ENCODE measurements at places on chromosomes 1 and 21. TPM values are rescaled to one million over a fixed set of nuclear protein-coding genes. Genes with fewer than 3 reads are reported as not detected.
A peak's percentile ranks its signal among the peaks of the same experiment; 100 is the strongest.

GRCh38 chr1:145944532-145944931 is 13.3 kb downstream of the LIX1L start:
- DNase-seq = no peak

DNA sequence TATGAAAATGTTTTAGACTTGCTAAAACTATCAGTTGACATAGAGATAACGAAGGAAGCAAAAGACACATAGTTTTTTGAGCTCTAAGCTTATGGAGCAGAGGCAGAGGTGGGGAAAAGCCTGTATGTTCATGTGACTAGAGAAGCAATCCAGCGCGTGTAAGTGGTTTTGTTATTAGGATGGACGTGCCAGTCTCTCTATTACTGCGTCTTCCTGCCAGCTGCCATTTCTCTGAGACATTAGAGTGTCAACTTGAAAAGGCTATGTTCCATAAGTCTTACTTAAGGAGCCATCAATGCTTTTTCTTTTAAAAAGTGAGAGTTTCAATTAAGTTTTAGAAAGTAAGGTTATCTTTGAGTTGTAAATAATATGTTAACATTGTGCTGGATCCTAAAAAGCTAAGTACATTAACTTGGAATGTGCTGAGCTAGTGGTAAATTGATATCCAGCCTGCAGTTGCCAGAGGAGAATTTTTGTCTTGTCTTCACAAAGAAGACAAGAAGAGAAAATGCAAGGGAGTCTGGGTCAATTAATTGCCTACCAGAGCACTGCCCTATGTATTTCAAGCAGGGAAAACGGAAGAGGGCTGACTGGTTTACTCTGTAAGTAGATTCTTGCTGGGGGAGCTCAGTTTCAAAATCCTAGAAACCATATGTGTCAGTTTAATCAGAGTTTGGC is 161.8 kb upstream of the B3GALT2 start:
- DNase-seq = no peak

GRCh38 chr1:59673573-59674450 is 140.9 kb upstream of the HOOK1 start:
- no peak for DNase-seq

GRCh38 chr1:45393718-45394302 is 53.6 kb upstream of the MUTYH start:
- DNase-seq = peak; percentile 35

DNA sequence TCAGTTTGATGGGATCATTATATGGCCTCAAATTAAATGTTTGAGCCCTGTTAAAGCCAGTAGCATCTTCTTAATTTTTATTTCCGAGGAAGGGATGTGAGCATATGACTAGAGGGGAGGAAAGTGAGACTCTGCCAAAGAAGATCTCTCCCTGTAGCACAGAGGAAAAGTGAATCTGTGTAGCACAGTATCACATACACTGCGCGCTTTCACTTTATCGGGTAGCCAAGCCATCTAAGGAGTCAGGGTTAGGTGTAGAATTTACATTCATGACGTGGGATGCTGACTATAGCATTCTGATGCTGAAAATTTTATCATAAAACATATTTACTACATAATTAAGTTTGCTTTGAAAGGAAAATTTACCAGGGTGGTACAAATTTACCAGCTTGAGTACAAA is 24.0 kb downstream of the LRRC8D start:
- peak; percentile 60 for DNase-seq

- DNase-seq = no peak
These were observed 91.2 kb downstream of the TGFB2 start for GRCh38 chr1:218436346-218436745.

- peak; percentile 75 for DNase-seq
These were observed 9.5 kb downstream of the JAK1 start for GRCh38 chr1:64956733-64957441.

DNA sequence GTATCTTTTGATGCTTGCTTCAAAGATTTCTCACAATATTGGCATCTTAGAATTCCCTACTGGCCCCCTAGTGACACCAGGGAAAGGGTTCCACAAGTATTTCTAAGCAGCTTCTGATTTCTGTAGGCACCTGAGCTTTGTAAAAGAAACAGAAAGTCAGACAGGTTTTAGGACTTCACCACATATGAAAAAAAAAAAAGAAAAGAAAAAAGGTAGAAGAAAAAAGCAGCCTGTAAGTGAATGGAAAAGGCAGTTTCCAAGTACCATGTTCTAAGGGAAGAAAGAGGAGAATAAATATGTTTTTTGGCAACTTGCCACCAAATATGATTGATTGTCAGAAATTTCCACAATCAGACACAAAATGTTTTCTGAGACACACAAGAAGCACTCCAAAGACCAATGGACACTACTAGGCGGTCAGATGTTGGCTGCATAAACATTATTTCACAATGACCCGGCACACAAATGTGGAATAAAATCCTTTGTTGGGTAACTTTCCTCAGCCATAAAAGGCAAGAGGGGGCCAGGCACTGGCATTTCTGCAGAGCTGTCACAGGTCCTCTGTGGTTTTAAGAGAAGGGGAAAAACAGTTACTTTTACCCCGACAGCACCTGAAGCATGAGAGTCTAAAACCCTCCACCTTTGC is 12.7 kb upstream of the CPLANE2 start:
- DNase-seq = no peak

GRCh38 chr1:19780267-19780877 is 19.3 kb downstream of the TMCO4 start:
- no peak for DNase-seq

DNA sequence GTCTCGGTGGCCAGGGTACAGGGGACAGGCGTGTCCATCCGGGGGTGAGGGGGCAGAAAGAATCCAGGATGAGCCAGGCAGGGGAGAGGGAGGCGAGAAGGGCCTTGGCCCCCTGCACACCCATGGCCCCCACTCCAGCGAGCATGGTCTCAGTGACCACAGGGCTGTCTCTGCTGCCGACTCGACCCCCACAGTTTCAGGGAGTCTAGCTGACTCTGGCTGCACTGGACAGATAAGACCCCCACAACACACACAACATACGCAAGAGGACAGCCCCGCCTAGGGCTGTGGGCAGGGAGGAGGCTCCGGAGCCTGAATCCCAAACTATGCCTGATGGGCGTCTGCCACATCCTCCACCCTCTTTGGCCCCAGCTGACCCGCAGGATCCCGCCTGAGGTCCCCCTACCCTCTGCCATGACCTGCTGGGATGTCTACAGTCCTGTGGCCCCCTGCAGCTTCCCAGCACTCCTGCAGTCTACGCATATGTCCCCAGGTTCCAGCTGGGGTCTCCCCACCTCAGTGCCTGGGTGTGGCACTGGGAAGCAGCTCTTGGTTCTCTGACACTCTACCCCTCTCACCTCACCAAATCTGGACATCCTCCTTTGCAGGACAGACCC is 22.0 kb downstream of the WNT9A start:
- DNase-seq = no peak

GRCh38 chr1:201456499-201457309 is 12.3 kb downstream of the PHLDA3 start:
- DNase-seq = no peak

DNA sequence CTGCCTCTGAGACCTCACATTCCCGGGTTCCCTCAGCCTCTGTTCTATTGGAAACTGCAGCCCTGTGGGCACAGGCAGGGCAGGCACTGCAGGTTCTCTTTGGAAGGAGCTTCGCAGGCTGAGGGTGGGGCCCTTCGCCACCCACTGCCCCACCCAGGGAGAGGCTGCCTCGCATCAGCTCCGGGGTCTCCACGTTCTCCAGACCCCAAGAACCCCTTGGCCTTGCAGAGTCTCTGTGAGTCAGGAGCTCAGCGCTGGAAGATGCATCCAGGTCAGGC is 8.6 kb upstream of the C1orf159 start:
- DNase-seq = no peak

DNA sequence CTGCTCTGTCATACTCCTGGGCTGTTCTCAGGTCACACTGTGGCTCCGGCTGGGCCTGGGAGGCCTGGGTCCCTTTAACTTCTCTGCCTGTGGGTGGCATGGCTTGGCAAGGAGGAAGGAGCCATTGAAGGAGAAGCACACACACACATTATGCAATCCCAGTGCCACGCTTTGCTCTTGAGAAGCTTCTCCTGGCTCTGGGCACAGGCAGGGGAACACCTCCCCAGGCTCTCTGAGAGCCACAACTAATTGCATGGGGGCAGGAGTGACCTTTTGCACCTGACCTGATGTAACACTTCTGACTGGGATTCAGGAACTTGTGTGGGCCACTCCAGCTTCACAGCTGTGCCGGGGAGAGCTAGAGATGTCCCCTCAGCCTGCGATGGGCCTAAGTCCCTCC is 23.1 kb downstream of the LGR6 start:
- DNase-seq = no peak

- no peak for DNase-seq
These were observed 21.9 kb downstream of the RAB3B start for GRCh38 chr1:51968632-51969031.

GRCh38 chr1:195590649-195591048 is 1017.6 kb downstream of the KCNT2 start:
- DNase-seq = no peak

DNA sequence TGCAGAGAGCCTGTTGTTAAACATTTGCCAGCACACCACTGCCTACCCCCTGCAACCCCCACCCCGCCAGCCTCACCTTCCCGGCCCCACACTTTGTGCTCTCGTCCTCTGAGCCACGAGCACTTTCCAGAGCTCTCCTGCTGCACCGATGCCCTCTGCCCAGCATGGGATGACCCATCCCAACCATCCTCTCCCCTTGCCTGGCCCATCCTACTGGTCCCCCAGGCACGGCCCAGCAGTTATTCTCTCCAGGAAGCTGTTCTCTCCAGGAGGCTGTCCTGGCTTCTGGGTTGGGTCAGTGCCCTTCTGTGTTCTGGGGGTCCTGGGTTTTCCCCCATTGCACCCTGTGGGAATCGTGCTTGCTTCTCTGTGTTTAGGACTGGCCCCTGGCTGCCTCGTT is 60.1 kb upstream of the ABCG1 start:
- no peak for DNase-seq

- no peak for DNase-seq
These were observed 20.9 kb downstream of the URB1 start for GRCh38 chr21:32371913-32372314.

- no peak for DNase-seq
These were observed 7.0 kb downstream of the SH3BP5L start for GRCh38 chr1:248818505-248819374.

DNA sequence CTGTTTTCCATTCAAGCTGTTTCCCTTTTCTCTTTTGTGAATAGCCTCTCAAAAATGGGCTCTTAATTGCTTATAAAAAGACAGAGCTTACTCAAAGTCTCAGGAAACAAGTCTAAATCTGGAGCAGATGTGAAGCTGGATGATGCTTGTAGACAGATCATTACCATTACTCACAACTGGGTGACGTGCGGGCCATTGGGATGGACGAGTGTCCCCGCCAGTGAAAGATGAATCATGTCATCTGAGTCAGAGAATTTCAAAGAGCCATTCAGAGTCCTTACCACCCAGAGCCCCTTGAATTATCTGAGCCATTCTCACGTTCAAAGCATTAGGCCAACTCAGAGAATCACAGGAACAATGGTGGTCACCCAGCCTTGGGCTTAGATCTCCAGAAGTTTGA is 134.6 kb downstream of the HUNK start:
- no peak for DNase-seq

DNA sequence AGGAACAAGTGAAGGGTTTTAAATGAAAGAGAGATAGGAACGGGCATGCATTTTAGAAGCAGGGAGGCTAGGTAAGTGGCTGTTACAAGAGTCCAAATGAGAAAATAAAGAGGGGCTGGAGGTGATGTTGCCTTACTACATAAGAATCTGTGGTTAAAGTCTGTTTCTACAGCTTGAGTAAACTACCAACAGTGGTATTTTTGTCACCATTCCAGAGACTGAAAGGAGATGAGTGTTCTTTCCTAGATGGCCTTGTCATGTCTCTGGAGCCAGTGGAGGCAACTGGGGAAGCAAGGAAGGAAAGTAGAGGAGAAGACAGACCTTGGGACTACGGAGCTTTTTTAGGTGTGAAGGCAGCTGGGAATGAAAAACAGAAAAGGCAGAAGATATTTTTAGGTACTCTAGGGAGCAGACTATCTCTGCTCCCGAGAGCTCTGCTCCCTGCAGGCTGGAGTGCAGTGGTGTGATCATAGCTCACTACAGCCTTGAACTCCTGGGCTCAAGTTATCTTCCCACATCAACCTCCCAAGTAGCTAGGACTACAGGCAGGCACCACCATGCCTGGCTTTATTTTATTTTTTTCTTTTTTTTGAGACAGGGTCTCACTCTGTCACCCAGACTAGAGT is 12.2 kb downstream of the HDAC1 start:
- DNase-seq = no peak

DNA sequence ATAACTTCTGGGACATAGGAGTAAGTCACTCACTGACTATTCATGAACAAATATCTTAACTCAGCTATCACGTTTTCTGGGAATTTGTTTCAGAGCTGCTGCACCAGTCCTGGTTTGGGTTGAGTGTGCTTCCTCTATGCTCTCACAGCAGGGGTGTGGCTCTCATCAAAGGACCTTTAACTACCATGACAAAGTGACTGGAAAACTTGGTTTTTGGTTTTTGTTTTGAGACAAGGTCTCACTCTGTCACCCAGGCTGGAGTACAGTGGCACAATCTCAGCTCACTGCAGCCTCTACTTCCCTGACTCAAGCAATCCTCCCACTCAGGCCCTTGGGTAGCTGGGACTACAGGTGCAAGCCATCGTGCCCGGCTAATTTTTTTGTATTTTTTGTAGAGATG is 4.1 kb downstream of the ILDR2 start:
- peak; percentile 51 for DNase-seq

DNA sequence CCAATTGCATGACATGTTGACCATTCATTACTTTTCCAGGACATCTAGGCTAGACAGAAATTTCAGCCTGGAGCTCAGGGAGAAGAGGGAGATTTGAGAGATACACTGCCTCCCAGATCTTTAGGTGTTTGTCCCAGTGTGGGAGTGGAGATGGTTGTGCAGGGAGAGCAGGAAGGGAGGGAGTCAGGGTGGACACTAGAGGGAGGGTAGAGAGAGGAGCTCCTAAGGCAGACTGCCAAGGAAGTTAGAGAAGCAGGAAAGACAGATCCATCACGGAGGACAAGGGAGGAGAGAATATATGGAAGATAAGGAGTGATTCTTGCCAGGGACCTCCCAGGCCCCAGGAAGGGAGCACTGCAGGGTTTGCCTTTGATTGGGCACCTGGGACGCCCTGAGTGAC is 8.7 kb downstream of the CDCA8 start:
- no peak for DNase-seq

DNA sequence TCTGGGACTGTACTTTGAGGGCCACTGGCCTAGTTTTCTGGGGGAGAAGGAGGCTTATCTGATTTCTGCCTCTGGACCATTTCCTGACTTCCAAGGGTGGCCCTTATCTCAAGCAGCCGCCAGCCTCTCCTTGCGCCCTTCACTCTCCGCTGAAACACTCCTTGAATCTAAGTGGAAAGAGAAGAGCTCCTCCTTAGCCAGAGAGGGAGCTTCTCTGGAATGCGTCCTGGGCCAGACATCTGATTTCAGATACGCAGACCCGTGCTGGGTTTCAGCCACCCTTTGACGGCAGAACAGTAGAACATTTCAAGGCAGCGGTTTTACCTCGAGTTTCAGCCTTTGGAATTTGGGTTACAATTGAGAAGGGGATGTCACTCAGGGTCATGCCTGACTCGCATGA is 308.0 kb downstream of the CAMTA1 start:
- DNase-seq = no peak

GRCh38 chr1:33387625-33388024 is 43.3 kb downstream of the PHC2 start:
- DNase-seq = no peak

OVAAL gene
- not detected for total RNA-seq

LMOD1 gene
- not detected for total RNA-seq

KCNJ10 gene
- total RNA-seq = 0.11 TPM

BRINP3 gene
- not detected for total RNA-seq

AGBL4 gene
- total RNA-seq = not detected

MAB21L3 gene
- not detected for total RNA-seq

RIMKLA gene
- total RNA-seq = 6.7 TPM

PRAMEF13 gene
- total RNA-seq = not detected

ALG14 gene
- 7.3 TPM for total RNA-seq

Measured in activated CD4-positive, alpha-beta T cell treated with anti-CD3 and anti-CD28 coated beads for 36 hours (primary cell).